T-helper 9 cell (primary cell): ENCODE measurements at places on chromosomes 12 and 14.

- DNase-seq: no peak
Observed at GRCh38 chr14:55938249-55938791, 179.9 kb upstream of the PELI2 start.

GRCh38 chr14:40629144-40629543 is 977.5 kb upstream of the LRFN5 start:
- no peak for DNase-seq

DNA sequence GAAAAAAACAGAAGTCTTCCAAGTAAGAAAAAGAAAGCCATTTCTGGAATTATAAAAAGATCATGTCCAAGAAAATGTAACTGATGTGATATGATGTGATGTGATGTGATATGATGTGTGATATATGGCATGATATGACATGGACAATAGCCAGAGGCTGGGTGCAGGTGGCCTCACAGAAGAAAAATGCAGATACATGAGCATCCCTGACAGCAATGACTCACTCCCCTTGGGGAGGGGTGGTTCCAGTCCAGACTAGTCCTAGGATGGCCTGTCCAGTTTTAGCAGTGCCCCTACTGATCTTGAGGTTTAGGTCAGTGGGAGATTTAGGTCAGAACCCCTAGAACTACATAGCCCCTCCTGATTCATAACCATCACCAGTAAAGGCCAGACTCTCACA is 3.5 kb upstream of the RHOJ start:
- no peak for DNase-seq

DNA sequence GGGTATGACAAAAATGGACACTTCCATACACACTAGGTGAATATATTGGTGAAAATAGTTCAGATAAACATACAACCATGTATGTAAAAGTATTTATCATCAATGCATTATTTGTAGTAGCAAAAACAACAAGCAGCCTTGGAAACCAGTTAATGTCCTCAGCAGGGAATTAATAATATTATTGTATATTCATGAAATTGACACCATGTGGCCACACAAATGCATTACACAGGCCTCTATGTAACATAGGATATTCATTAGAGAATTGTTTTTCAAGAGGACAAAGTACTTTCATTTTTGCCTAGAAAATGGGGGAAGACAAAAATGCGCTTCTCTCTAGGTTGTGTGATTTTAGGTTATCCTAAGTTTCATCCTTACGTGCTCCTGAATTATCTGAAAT is 24.3 kb downstream of the SPRING1 start:
- no peak for DNase-seq

DNA sequence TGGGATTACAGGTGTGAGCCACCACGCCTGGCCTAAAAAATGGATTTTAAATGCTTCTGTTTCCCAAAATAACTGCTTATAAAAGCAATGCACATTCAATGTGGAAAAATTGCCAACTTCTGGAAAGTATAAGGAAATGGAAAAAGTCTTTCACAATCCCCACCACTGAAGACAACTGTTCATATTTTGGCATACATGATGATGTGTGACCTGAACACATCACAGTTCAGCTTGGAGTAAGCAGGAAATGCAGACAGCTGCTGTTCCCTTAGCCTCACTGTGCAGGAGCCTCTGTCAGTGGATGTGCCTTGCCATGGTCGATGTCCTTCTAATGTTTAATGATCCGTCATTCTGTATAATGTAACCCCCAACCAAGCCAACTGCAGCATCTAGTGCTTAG is 5.2 kb downstream of the MTERF2 start:
- DNase-seq: no peak

- no peak for DNase-seq
Observed at GRCh38 chr14:66425402-66425801, 60.8 kb upstream of the CCDC196 start.

DNA sequence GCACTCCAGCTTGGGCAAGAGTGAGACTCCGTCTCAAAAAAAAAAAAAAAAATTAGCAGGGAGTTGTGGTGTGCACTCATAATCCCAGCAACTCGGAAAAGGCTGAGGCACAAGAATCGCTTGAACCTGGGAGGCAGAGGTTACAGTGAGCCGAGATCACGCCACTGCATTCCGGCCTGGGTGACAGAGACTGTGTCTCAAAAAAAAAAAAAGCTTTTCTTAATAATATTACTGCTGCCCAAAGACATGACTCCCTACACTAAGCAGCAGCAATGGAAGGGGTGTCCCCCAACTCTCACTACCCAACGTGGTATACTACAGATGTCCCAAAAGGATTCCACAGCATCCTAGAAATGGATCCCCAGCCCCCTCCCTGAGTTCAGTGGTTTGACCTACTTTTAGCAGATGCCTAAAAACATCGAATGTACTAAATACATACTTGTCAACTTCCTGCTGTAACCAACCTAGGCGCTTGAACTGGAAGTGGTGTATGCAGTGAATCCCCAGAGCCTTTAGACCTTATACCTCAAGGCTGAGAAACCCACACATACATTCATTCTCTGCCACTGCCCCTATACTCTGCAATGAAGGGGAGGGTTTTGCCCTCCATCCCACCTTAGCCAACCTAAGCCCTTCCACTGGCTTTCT is 8.5 kb upstream of the FKBP11 start:
- DNase-seq: peak; percentile 30

GRCh38 chr14:72774141-72774540 is 119.8 kb downstream of the DPF3 start:
- no peak for DNase-seq

DNA sequence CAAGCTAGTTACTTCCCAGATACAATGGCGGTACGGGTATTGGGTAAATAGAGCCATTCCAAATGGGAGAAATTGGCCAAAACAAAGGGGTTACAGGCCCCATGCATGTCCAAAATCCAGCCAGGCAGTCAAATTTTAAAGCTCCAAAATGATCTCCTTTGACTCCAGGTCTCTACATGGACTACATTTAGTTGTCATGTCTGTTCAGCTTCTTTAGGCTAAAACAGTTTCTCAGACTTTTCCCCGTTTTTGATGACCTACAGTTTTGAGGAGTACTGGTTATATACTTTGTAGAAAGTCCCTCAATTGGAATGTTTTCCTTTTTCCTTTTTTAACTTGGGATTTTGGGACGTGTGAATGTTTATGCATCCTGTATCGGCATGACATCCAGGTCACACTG is 4.7 kb downstream of the NT5DC3 start:
- DNase-seq: no peak

- no peak for DNase-seq
Observed at GRCh38 chr14:91303924-91304229, 59.4 kb upstream of the GPR68 start.

DNA sequence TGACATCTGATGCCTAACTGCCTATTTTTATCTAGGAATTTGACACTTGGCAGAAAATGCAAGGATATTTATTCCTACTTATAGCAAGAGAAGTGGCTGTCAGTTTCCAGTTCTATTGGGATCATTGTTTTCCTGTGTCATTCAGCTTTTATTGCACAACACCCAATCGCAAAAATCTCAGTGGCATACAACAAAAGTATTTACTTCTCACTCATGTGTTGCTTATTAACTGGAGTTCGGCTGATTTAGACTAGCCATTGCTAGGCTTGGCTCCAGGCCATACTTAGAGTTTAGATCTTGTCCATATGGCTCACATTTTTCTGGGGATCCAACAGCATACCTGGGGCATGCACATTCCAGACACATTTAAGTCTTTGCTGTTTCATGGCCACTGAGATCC is 218.6 kb upstream of the SYT1 start:
- DNase-seq: no peak

GRCh38 chr12:39872425-39872824 is 233.5 kb downstream of the SLC2A13 start:
- DNase-seq: no peak

DNA sequence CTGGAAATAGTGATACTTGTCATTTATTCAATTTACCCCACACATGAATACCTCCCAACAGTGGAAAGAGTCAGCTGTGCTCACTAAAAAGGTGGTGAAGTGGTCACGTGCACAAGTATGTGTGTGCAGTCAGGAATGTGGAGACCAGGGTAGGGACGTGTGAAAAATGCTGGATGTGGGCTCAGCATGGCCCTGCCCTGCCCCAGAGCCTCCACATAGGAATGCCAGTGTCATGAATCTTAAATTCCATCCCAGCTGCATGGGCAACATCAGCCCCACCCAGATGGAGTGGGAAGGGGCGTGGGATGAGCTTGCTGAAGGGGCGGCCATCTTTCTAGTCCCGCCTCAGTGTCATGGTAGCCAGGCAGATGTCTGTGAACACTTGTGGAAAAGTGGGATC is 87.7 kb downstream of the C12orf75 start:
- no peak for DNase-seq

DNA sequence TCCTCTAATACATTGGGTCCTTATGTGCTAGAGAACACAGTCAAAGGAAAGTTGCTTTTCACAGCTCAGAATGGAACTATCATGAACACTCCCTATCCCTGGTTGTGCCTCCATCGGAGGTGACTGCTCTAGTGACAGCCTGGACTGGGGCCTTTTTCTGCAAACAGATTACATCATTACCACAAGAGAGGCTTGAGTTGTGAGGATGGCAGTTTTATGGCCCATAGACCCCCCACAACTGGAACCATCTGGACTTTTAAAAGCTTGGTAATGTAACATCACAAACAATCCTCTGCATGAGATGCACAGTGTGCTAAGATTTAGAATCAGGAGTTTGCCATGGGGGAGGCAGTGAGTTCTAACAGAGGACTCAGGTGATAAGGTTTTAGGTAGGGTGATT is 46.6 kb upstream of the WSCD2 start:
- DNase-seq: no peak

DNA sequence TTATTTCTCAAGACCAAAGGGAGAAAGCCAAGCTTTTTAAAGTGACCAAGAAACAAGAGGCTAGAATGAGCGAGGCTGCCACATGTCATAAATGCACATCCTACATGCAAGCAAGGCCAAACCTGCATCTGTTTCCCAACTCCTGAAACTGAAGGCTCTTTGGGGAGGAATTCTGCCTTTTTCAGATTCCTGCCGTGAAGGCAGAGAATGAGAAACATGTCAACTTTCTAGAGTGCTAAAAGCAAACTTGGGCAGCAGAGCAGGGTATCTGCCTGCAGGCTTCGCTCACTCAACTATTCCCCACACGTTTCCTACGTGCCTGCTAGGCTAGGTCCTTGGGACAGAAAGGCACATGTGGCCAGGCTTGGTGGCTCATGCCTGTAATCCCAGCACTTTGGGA is 15.2 kb downstream of the DPF3 start:
- DNase-seq: no peak

DNA sequence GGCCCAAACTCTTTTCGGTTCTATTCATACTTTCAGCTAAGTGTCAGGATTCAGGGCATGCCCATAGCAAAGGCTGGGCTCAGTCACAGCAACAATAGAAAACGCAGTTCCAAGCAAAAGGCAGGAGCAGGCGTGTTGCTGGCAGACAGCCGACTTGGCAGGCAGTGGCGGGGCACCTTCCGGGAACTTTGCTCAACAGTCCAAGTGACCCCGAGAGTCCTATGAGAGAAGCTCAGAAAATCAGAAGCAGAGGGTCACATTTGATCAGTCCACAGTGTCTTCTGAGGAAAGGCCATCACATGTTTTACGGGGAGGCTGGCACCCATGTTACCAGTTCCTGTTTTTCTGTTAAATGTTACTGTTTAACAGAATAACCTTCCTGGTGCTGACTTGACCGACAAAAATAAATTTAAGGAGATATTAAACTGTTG is 115.0 kb downstream of the DACT1 start:
- no peak for DNase-seq

- no peak for DNase-seq
Observed at GRCh38 chr12:131872154-131873051, 22.0 kb upstream of the ULK1 start.

DNA sequence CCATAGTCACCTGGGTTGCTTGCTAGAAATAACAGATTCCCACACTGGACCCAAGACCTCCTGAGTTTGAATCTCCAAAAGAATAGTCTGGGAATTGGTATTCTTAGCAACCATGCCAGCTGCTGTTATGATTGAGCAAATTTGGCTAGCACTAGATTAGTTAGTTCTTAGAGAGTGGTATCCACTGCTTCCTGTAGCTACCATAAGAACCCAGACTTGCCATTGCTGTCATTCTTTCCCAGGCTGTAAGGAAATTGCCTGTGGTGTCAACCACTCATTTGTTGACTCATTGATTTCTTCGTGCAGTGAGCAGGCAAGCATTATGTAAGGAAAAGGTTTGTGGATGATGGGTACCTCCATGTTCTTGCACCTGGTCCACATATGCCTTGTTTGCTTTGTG is 201.8 kb upstream of the RGS6 start:
- DNase-seq: no peak

DNA sequence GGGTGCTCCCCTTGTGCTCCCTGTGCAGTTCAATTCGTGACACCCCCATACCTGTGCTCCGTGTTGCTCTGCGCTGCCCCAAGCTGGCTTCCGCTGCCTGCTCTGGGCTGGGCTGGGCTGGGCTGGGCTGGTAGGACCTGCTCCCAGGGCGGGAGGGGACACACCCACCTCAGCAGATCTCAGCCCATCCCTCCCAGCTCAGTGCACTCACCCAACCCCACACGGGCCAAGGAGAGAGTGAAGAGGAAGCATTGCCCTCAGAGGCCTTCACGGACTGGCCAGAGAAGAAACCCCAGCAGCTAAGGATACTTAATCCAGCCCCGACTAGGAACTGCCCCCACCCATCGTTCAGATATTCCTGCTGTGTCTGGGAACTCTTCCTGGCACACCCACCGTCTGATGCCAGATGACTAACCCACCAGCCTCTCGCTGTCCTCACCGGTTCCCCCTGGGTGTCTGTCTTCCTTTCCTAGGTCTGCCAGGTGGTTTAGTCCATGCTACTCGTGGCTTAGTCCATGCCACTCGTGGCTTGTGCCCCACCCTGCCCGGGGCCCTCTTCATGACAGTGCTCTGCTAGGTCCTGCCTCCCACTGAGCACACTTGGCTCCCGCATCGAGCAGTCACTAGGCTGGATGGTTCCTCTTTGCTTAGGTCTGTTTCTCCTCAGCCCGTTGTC is at the start of gene LPAR5:
LPAR5 (minus strand) TSS at position 104 of the 676 bp plus-strand sequence. CDS start 14,711 bp downstream, outside the sequence.
- no peak for DNase-seq

- DNase-seq: no peak
Observed at GRCh38 chr12:88801227-88802095, 221.2 kb upstream of the KITLG start.

DNA sequence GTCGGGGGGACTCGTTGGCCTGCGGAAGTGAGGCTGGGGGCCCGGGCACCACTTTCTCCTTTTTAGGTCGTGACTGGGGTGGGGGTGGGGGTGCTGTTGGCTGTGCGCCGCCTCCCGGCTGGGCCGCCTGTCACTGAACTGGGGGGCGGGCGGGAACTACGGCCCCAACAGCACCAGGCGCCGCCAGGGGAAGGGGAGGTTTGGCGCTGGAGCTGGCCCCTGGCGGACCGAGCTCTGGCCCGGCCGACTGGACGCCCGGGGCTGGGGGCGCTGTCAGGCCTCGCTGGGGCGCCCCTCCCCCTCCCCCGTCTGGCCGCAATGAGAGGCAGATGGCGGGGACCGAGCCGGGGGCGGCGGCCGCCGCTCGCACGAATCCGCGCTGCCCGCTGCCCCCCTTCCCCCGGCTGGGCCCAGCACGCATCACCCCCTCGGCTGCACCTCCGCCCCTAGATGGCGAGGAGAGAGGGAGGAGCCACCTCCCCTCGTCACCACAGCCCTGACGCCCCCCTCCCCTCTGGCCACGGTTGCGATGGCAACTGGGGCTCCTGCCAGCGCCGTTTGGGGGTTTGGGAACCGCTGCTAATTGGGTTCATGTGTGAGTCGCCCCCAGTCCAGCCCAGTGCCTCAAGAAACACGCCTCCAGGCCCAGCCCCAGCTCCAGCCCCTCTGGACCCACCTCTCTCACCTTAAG is 723 bp downstream of the NFATC4 start:
- DNase-seq: no peak

- DNase-seq: no peak
Observed at GRCh38 chr12:27163048-27163715, 80.8 kb upstream of the C12orf71 start.
